ENCODE measurements at places on chromosomes 1 and 21.
A peak's percentile ranks its signal among the peaks of the same experiment; 100 is the strongest.

DNA sequence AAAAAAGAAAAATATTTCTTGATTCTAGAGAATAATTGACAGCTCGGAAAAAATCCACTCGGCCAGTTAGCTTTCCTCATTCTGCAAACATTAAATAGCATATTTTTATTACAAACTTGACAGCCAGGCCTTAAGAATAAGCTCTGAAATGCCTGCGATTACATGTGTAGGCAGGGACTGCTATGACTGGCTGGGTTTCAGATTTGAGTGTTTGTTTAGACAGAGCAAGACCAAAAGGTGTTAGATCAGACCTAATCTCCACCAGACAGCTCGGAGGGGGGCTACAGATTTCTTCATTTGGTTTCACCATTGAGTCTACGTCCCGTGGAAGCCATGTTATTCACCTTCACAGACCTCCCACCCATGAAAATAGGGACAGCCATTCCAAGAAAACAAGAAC is 192.1 kb upstream of the ADAMTS5 start:
- DNase-seq: no peak

DNA sequence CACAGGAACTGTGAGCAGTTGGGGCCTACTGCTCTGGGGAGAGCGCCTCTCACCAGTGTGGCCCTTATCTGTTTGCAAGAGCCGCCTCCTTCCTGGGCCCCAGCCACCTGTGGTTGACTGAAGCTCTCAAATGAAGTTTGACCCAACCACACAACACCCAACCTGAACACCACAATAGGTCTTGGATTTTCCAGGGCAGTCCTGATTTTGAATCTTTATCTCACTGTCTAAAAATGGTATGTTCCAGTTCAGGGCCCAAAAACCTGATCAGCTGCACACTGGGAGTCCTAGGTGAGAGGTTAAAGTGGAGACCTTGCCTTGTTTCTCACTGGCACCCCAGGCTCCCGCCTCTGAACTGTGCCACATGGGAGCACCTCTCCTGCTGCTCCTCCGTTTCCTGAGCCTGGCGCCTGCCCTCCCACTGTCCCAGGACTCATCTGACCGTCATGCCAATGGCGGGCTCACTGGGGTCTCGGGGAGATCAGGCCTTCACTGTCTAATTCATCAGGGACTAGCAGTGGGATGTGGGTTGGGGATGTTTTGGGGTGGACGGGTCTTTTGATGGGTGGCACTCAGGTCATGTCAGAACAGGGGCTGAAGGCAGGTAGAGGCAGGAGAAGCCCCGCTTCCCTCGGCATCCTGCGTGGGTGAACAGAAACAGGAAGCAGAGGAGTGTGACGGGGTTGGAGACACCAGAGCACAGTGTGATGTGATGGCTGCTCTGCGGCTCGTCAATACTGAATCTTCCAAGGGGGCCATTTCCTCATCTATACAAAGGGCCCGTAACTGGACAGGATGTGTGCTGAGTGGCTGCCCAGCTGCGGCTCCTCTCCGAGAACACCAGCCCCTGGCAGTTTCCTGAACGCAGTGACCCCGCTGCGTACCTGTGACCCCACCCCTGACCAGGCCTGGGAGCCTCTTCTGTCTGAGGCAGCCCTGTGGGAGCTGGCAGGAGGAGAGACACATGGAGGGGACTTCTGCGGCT is 59.6 kb upstream of the ITPKB start:
- no peak for DNase-seq

- no peak for DNase-seq
These were observed 518.5 kb downstream of the PLPP3 start for GRCh38 chr1:56060906-56061305.

DNA sequence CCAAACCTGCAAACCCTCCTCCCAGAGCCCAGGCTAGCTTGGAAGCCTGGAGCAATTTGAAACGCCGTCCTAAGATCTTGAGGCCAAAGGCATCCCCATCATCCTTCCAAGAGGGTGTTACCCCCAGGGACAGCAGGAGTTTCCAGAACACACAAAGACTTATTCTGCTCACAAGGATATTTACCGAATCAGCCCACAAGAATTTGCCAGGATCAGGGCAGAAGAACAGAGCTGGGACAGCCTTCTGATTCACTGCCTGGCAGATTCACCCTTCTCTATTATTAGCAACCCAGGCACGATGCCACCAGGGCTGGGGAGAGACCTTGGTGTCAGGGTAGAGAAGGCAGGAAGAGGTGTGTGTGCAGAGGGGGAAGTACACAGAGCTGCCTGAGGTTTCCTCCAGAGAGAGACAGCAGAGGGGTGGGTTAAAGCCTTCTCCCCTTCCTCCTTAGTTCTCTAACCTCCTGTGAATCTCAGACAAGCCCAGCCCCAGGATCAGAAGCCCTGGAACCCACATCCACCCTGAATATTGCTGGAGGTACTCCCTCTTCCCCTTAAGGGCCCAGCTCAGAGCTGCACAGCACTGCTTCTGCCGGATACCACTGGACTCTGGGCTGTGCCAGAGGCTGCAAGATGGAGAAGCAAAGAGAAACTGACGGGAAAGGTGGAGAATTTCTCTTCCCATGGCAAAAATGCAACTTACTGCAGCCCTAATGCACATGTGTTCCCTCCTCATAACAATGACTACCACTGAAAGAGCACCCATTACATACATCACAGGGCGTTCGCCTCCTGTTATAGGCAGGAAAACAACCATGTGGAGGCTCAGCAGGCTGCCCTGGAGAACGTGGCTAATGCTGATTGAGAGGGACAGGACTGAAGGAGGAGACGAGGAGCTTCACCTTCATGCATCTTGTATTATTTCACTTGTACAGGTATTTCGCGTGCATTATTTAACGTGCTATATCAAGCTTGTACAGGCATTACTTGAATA is 61.8 kb downstream of the ITPKB start:
- peak; percentile 66 for DNase-seq

GRCh38 chr1:169368406-169368769 is 393 bp downstream of the BLZF1 start:
- DNase-seq: no peak

DNA sequence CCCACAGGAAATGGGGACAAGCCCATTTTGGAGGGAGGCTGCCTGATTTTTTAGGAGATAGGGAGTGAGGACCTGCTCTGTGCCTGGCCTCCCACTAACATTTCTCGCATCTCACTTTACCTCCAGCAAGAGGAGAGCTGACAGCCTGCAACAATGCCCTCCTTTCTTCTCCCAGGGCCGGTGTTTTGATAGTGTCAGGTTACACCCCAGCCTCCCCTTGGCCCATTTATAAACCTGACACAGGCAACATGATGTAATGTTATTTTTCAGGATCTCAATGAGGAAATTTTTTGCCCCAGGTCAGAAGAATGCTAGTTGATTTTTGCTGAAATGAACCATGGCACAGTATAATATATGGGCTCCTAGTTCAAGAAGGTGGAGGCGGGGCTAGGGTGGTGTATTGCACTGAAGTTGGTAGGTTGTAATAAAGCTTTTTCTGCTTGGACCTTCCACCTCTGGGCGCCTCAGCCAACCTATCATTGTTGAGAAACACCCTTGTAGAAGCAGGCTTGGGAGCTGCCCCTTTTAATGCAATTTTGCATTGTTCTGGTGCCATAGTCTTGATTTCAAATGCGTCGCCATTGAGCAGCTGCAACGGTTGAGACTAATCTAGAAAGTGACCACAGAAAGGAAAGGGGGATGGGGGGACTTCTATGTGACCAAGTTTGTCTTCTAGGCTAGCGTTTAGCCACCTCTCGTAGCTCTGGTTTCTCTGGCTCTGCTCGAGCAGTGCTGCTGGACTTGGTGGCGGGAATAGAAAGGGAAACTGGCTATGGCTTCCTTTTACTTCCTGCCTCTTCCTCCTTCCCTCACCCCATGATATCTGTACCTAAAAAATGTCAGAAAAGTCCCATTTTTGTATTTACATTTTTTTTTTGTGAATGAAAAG is 53.0 kb downstream of the PBX1 start:
- peak; percentile 94 for DNase-seq
